ENCODE measurements at places on chromosomes 1 and 21. TPM values are rescaled to one million over a fixed set of nuclear protein-coding genes. Genes with fewer than 3 reads are reported as not detected.

Gene CA6
- not detected for total RNA-seq

Gene RPTN
- total RNA-seq: not detected

Gene RGSL1
- not detected for total RNA-seq

Gene PTGFR
- total RNA-seq: 0.35 TPM

Gene RGS8
- not detected for total RNA-seq

Gene RGL1
- total RNA-seq: 25.4 TPM

Gene NBPF3
- total RNA-seq: 10.0 TPM

- DNase-seq: no peak
Observed at GRCh38 chr1:15943328-15943991, 32.4 kb downstream of the ZBTB17 start.

DNA sequence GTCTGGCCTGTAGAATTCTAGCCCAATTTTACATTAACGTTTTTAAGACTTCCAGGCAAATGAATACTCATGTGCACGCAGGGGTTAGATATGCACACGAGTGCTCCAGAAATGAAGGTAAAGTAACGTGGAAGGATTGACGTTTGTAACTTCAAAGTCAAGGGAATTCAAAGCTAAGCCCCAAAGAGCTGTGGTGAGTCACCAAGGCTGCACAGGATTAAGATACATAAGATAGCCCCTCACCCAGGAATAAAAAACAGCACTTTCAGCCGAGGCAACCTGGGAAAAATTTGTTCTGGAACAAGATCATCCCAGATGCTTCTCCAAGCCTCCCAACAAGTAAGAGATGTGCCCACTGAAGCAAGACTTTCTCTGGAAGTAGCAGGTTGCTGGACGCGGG lies 259.6 kb upstream of the PLXNA2 start:
- no peak for DNase-seq

GRCh38 chr1:84121360-84121759 lies 22.7 kb upstream of the PRKACB start:
- DNase-seq: no peak

- DNase-seq: no peak
Observed at GRCh38 chr1:171116676-171117075, 26.0 kb downstream of the FMO3 start.

DNA sequence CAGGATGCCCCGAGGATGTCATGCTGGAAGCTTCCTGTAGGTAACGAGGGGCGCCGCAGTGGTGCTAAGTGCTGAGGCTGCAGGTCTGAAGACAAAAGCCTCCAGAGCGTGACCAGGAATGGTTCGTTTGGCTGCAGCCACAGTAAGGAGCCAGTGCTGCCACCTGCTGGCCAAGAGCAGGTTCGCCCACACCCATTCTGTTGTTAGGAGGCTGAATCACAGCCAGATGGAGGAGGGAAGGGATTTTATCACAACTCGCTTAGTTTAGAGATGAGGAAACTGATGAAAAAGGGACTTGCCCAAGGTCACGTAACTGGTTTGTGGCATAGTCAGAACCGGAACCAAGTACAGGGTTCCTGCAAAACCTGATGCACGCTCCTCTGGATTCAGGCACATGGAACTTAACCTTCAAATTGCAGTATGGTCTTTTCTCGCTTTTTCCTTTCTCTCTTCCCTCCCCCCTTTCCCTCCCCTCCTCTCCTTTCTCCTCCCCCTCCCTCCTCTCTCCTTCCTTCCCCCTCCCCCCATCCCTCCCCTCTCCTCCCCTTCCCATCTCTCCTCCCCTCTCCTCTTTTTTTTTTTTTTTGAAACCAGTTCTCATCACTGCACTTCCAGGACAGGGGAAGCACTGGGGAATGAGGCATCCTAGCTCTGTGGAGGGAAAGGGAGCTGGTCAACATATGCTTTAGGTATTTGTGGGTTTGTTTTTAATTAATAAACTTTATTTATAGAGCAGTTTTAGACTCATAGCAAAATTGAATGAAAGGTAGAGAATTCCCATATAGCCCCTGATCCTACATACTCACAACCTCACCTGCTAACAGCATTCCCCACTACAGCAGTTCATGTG lies 81.8 kb downstream of the MPZL1 start:
- peak; percentile 65 for DNase-seq

DNA sequence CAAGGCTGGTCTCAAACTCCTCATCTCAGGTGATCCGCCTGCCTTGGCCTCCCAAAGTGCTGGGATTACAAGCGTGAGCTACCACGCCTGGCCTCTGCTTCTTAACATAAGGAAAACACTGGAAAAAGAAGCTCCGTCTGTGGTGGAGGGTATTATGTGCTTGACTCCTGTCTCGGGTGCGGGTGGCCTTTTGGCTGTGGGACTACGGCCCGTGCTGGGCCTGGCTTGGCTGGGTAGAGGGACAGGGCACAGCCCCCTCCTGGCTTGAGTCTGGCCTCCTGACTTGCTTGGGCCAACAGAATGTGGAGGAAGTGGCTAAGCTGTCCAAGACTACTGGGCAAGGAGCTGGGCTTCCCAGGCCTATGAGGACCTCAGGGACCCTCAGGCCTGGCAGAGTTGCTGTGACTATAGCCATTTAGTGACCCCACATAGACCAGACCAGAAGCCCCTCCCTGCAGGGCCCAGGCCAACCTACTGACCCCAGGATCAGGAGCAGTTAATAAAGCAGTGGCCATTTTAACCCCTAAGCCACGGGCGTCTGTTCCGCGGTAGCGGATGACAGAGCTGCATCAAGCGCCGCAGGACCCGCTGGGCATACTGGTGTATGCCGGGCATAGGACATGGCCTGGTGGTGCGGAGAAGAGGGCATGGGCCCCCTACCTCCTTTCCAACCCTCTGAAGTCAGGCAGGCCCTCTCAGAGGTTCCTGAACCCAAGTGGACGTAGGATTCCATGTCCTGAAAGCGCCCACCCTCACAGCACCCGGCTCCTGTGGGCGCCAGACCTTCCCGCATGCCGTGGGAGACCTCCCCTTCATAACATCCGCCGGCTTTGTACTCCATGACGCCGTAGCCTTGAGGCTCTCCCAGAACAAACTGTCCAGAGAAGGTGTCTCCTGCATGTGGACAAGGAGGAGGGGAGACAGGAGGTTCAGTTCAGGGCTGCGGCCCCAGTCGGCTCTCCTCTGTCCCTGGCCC lies 4.4 kb downstream of the MORN1 start:
- no peak for DNase-seq

GRCh38 chr1:244297616-244298015 lies 154.1 kb downstream of the ADSS2 start:
- no peak for DNase-seq

- no peak for DNase-seq
Observed at GRCh38 chr1:2480236-2480985, 4.3 kb downstream of the PLCH2 start.

DNA sequence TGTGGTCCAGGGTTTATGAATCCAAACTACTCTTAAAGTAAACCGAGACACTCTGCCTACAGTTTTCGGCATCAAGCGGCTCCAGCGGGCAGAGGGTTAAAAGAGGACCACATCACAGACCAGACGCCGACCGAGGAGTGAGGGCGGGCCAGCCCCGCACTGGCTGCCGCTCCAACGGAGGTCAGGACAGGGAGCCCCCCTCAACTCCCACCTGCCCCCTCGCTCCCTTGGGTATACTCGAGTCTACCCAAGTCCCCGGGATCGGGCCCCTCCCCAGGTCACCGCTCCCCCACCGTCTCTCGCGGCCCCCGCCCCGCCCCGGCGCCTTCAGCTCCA lies 312 bp downstream of the ARNT start:
- DNase-seq: no peak

DNA sequence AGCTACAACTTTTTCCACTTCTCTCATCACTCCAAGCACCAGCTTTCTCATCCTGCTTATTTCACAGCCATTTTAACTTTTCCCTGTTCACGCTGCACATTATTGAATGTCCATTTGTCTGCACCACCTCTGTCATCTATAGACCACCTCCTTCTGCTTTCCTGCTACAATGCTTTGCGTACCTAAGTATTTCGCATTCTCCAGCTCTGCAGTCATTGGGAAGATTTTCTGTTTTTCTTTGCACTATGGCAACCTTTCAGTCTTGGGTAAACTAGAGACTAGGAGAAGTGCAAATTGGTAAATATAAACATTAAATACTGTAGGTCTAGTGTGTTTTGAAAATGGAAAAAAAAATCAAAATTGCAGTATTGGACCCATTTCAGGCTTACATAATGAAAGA lies 835 bp downstream of the CCDC30 start:
- DNase-seq: no peak

GRCh38 chr1:20409012-20409411 lies 77.0 kb downstream of the CAMK2N1 start:
- no peak for DNase-seq

- DNase-seq: no peak
Observed at GRCh38 chr21:46622226-46622625, 13.2 kb upstream of the PRMT2 start.

DNA sequence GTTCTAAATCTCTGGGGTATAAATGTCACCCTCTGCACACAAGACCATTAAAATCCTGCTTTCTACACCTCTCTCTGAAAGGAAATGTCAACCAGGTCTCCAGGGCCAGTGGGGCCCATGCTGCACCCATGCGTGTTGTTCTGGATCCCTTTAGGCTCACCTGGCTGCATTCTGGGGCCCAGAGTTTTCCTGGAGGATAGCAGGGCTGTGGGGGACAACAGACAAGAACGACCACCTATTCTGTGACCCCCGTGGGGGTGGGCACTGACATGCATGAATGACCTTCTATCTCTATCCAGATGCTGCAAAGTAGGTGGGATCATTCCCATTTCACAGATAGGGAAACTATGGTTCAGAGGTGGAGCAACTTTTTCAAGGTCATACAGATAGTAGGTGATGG lies 41.6 kb downstream of the TNNT2 start:
- no peak for DNase-seq

DNA sequence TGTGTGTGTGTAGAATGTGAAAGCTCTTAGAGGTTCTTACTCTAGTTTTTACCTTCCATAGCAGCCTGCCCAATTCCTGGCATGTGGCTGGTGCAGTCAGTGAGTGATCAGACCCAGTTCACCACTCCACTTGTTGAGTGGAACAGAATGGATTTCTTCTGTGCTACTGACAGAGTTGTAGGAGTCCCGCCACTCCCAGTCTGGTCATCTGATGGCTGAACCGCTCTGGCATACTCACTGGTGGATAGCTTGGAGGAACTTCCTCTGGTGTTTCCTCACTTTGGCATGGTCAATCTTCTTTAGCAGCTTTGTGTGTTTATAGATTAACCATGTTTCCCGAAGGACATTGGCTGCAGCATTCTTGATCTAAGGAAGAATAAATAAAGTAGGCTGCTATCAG lies 106.7 kb upstream of the ADAR start:
- no peak for DNase-seq

DNA sequence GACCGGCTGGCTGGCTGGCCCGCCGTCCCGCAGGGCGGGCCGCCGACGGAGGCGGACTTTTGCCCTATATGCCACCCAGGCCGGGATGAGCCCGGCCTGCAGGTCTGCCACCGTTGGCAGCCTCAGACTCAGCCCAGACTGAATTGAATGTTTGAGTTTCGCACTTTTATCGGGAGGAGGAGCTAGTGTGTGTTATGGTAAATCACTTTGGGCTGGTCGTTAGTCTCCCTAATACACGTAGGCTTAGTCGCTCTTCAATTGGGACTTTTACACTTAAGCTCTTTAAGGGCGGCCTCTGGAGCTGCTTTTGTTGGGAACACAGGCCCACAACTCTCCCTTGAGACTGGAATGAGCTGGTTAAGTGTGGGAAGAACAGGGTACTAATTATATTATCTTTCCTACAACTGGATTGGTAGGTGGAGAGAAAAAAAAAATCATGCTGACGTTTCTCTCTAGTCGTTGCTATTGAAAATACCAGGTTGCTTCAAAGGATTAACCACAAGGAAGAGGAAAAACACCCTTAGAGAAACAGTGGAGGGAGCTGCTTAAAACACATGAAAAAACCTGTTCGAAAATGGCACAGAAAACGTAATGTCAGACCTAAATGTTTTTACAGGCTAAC lies 1.4 kb upstream of the IRF2BP2 start:
- no peak for DNase-seq

GRCh38 chr1:158067662-158068061 lies 74.2 kb downstream of the KIRREL1 start:
- DNase-seq: no peak

GRCh38 chr1:240169188-240169587 lies 77.5 kb downstream of the FMN2 start:
- no peak for DNase-seq

DNA sequence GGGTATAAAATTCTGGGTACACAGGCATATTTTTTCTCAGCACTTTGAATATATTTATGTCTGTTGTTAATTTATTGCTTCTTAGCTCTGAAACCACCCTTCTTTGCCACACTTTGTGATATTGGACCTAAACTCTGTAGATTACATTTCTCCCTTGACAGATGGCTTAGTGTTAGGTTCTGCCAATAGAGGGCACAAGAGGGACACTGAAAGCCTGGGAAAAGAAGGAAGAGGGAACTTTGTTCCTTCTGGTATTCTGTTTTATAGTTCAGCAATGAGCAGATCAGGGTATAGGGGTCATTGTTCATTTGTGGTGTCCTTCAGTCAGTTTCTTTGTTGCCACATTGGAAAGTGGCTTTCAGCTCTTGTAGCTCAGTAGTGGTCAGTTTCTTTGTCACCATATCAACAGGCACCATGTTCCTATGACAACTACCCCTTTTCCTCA lies 423.5 kb upstream of the PROX1 start:
- DNase-seq: peak; percentile 2

All from glomerular endothelial cell (primary cell).